Stimulated activated CD8-positive, alpha-beta memory T cell treated with anti-CD3 and anti-CD28 coated beads, Interleukin-12 subunit alpha, Interleukin-12 subunit beta, amount 100 ng/mL, for 4 hours (primary cell): ENCODE measurements at places on chromosomes 1 and 21.

- no peak for DNase-seq
These were observed 292.2 kb downstream of the SMYD3 start for GRCh38 chr1:246214708-246215509.

GRCh38 chr1:31822766-31823165, 6.9 kb upstream of the SPOCD1 start:
- DNase-seq: no peak

DNA sequence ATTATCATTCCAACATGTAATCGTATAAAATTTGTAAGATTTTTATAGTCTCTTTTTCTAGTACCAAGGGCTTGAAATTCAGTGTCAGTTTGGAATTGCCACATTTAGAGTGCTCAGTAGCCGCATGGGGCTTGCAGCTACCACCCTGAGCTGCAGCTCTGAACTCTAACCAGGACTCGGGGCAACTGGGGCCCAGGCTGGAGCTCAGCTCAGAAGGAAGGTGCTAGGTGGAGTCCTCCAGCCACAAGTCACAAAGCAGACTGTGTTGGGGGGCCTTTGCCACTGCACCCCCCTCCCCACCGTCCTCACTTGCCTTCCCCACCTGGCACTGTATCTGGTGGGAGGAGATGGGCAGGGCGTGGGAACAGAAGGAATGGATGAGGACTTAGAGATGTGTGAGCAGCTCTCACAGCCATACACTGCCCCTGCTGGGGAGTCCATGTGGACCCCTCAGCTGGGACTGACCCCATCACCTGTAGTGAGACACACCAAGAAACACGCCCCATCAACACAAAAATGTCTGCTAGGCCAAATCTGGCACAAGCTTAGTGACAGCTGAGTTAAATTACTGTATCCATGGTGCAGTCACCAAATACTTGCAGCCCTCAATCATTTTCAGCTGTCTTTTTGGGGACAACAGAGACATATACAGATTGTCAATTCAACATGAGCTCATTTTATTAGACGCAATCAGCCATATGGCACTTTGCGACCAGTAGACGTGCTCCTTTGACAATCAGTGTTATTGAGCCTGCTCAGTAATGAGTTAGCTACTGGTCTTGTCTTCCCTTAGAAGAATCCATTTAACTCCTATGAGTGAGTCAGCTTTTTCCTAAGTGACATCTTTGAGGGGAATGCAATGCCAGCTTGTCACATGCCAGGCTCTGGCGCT, 241.7 kb upstream of the RAB4A start:
- no peak for DNase-seq

DNA sequence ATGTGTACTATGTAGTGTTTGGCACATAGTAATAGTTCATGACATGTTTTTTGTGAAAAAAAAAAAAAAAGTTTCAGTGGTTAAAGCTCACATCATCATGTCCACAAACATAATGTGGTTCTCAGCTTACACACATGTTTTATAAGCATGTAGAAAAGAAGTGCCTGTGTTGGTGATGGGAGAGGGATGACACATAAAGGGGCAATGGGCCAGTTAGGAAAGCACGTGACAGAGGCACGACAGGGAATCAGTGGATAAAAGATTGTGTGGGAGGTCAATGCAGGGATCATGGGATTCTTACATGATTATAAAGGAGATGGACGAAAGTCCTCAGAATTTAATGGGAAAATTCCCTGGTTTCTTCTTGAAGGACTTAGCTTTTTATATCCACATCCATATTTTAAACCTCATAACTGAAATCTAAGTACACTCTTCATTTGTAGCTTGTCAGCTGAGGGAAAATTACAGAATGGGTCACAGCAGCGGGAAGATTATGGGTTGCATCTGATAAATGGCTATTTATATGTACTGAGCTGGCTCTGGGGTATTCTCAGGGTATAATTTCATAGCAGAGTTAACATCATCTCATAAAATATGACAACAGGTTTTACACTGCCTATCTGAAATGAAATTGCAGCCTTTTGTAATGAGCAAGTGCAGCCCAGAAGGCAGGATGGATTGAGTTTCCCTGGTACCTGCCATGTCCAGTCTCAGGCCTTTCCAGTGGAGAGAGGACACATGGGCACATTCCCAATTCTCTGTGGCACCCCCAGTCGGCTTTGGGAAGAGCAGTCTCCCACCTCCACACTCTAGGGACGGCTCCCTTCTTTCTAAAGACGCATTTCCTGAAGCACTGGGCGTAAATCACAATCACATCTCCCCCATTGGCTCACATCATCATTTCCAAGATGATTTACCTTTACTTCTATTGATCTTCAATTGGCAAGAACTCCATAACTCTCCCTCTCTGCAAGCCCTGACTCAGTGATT, 42.3 kb upstream of the NHLH2 start:
- DNase-seq: no peak

DNA sequence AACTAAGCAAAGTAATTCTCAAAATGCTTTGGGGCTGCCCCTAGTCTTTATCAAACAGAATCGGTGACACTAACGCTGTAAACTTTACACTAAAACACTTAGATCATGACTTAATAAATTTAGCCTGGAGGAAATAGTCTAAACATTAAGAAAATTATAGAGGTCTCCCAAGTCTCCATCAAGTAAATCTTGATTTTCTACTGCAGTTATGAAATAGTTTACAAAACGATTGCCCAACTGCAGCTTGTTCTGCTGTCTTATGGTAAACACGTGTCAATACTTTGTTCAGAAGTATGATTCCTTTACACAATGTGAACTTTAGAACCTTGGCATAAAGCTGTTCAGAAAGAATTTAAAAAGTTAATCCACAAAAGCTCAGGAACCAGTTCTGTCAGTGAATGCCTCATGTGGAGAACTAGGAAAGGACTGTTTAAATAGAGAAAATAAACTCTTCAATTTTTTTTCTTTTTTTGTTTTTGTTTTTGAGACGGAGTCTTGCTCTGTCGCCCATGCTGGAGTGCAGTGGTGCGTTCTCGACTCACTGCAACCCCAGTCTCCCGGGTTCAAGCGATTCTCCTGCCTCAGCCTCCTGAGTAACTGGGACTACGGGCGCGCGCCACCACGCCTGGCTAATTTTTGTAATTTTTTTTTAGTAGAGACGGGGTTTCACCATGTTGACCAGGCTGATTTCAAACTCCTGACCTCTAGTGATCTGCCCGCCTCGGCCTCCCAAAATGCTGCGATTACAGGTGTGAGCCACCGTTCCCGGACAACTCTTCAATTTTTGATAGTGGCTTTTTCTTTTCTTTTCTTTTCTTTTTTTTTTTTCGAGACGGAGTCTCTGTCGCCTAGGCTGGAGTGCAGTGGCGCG, 1.6 kb downstream of the DDI2 start:
- DNase-seq: no peak

- no peak for DNase-seq
These were observed 60.6 kb downstream of the WNT9A start for GRCh38 chr1:227886993-227887696.

DNA sequence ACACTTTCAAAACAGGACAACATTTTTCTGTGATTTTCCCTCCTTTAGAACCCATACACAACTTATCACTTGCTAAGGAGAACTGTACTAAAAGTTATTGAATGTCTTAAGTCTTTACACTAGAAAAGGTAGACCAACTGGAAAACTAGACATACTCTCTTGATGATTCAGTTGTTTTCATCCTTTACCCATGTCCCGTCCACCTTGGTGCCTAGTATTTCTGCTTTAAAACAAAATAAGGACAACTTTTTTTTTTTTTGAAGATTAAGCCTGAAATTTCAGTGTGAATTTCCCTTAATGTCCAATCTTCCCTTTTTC, 4.5 kb downstream of the CDKN2C start:
- no peak for DNase-seq

DNA sequence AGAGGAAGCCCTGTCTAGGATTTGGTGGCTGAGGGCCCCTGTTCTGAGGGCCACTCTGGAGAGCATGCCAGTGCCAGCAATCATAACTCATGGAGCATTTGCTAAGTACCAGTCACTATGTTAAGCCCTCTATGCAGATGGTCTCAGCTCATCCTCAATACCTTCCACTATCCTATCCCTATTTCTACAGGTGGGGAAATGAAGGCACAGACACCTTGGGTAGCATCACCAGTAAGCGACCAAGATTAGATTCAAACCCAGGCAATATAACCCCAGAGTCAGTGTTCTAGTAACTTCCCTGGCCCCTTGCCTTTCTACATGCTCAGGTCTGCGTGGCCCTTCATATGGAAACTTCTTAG, 7.9 kb upstream of the NBPF1 start:
- DNase-seq: no peak

DNA sequence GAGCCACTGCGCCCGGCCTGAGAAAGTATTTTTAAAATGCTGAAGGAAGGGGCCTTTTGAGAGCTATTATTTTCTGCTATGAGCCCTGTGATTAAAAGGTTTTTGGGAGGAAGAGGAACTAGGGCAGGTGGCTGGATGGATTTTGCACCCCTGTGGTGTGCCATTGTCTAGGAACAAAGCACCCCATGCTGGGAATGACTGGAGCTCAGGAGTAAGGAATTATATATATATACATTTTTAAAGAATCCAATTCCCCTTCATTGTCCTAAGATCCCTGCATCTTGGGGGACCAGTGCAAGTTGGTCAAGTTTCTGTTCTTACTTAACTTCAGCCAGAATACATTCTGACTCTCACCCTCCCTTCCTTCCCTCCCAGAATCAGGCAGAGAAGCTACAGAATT, 91.6 kb downstream of the ZNF648 start:
- no peak for DNase-seq

- DNase-seq: no peak
These were observed 205.4 kb upstream of the FMN2 start for GRCh38 chr1:239886266-239886665.

GRCh38 chr1:58785442-58786058, 1.7 kb upstream of the JUN start:
- DNase-seq: no peak

GRCh38 chr1:86068841-86069756, 87.5 kb downstream of the COL24A1 start:
- no peak for DNase-seq

DNA sequence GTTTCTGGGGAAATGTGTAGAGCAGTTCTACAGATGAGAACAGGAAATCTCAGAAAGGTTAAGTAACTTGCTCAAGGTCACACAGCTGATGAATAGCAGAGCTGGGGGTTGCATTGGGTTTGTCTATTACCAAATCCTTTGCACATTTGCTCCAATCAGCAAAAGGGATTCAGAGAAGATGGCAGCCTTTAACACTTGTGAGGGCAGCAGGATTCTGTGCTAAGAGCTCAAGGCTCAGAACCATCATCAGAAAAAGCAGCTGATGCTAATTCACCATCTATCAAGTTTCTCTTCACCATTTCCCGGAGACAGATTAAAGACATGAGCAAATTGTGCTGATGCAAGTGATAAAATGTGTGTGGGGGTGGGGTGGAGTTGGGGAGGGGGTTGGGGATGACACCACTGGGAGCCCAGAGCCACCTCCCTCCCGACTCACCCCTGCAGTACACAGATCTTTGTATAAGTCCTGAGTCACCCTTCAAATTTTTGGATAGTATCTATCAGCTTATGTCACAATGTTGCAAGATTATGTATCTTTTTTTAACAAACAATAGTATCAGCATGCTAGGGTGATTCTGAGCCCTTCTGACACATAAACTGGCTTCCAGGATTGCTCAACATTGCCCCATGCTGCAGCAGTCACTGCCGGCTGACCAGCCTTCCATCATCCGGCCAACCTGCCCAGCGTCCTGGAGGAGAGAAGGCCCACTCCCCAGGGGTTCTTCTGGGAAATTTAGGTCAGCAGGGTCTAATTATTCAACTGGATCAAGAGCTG, 2.8 kb upstream of the SPSB1 start:
- no peak for DNase-seq

DNA sequence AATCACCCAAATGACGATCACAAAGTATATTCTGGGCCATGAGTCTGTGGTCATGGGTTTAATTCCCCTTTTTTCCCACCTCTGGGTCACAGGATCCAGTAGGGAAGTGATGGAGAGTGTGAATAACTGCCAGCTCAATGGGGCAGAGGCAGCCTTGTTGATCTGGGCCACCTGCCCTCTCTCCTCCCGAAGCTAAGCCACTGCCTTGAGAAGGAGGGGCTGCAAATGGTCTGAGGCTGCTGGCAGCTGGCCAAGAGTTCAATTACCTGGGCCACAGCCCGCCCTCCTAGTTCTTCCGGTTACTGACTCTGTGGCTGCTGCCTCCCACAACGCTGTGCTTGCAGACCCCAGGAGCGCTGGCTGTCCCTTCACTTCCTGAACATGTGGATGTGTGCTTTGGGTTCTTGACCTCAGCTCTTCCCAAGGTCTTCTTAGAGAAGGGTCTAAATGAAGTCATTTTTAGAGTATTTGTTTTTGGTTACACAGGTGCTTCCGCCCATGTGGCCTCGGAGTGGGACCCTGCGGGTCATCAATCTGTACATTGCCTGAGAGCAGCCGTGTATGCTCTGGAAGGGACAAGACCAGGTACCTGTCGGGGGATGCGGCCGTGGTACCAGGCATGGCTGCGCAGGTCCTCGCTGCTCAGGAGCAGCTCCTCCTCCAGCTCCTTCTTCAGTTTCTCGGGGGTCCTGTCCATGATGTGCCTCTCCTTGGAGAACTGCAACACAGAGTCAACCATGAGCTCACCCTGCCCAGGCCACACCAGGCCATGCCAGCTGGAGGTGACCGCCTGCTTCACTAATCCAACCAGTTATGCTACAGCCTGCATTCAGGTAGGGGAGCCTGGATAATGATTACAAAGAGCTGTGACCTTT, 89.7 kb downstream of the BCAR3 start:
- no peak for DNase-seq

- DNase-seq: no peak
These were observed 8.7 kb downstream of the DNAJC6 start for GRCh38 chr1:65317866-65318653.

- no peak for DNase-seq
These were observed 10.3 kb upstream of the SPRR2B start for GRCh38 chr1:153081736-153082135.

DNA sequence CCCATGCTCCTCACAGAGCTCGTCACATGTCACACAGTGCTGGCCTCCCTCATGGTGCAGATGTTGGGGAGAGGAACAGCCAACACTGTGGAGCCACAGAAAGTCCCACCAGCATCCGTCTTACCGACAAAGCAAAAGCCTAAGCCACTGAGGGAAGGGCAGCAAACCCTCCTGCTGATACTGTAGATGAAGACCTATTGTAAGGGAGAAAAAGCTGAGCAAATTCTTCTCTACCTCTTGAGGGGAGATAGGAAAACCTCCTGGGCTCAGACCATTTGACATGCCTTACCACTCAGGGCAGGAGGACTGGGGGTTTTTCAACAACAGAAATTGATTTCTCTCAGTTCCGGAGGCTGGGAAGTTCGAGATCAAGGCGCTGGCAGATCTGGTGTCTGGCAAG, 95.9 kb downstream of the WDR64 start:
- DNase-seq: no peak

DNA sequence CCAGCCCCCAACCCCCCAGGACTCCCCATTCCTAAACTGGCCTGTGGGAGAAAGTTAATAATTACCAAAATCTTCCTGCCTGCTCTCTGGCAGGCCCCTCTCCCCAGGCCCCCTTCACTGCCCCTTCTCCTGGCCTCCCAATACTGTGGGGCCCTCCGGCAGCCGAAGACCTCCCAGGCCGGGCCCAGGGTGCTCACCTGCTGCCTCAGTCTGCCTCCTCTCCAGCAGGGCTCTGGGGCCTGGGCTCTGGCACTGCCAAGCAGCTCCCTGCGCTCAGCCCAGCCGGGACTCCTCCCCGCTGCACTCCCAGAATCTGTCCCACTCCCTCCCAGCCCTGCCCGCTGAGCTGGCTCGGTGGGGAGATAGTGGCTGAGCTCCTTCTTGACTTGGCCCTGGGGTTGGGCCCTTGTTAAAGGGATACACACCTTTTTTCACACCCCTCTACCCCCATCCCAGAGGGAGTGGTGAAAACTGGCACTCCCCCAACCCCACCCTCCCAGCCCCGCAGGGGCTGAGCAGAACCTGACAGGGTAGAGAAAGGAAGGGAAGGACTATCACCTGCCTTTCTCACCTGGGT, at the start of gene S100A16:
Gene S100A16, minus strand, starts transcription at position 383 of the 577 bp plus-strand sequence. CDS start 4,986 bp downstream, outside the sequence.
- DNase-seq: no peak
